ENCODE measurements at places on chromosomes 2 and 18.

DNA sequence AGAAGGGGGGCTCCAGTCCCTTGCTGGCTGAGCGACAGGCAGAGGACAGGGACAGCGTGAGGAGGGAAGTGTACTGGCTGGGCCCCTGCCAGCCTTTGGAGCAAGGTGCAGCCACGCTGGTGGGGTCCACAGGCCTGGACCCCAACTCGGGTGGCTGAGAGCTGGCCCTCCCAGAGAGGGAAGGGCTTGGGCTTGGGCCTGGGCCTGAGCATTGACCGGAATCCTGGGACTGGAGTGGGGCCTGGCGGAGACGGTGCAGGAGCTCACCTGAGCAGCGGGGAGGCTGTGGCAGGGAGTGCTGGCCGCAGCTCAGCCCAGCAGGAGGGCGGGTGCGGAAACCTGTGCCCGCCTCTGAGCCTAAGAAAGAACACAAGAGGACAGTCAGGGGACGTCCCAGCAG, 27.9 kb downstream of the KCNIP3 start:
- no peak for DNase-seq

GRCh38 chr18:47790036-47790435, 140.4 kb downstream of the SMAD2 start:
- DNase-seq, result no peak

DNA sequence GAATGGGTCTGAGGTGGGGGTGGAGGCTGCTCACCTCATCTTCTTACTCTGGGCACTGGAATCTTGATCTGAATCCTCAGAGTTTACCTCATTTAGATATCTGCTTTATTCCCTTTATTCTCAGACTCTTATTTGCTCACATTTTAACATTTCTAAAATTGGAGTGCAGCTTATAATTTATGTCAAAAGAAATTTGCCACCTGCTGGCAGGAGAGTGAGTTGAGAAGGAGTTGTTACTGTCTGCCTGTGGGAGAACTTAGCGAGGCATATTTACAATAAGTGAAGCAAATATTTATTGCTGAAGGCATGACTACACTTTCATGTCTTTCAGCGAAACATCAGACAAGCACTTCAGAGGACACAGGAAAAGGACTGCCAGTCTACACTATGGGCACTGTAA, 16.4 kb upstream of the KIAA2012 start:
- no peak for DNase-seq

GRCh38 chr2:218892693-218893348, 12.2 kb downstream of the WNT10A start:
- peak; percentile 51 for DNase-seq

DNA sequence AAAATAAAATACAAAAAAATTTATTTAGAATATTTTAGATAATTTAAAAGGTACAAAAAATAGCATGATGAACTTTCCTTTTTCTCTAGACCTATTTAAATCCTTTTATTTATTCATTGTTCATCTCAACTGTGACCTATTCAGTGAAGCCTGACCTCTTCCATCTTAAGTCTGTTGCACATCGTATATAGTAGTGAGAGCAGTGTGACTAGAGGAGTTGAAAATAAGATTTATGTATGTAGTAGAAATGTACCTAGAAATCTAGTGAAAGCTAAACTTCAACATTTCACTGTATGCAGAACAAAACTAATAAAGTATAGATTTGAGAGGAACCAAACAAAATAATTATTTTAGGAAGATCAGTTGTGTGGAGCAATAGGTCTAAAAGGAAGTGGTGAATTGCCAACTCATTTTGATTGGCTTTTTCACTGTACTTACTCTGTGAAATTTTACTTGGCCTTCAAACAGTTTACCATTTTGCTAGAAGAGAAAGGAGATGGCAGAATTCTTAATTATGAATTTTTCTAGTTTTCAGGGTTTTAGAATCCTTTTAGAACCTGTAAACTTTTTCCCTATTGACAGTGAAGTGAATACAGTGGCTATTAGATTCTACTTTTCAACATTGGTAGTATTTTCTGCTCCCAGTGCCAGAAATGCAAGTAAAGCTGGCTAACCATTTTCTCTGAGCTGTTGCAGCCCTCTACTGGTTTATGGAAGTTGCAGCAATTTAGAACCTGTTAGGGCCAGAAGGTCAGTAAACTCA, 11.0 kb downstream of the ANKRD12 start:
- DNase-seq, result peak; percentile 4

GRCh38 chr2:200276472-200276871, 30.0 kb upstream of the SPATS2L start:
- no peak for DNase-seq

DNA sequence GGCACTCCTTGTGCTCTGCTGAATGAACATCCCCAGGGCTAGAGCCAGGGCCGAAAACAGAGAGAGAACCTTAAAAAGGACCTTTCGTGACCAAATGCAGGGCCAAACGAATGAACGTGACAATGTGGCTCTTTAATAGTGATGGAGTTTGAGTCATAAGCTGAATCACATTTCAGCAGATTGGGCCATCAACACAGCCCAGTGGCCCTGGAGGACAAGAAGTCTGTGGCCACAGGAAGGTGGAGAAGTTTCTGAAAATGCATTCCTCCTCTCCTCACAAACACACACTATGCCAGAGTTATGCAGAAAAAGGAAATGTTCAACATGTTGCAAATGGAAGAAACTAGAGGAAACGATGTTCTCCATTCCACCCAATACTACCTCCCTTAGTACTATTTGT, 415.8 kb downstream of the HRH4 start:
- no peak for DNase-seq

- DNase-seq, result no peak
These were observed 26.3 kb downstream of the EFR3B start for GRCh38 chr2:25068217-25068616.

- DNase-seq, result no peak
These were observed 9.1 kb downstream of the THNSL2 start for GRCh38 chr2:88179228-88179679.

- DNase-seq, result no peak
These were observed 92.0 kb upstream of the CYP1B1 start for GRCh38 chr2:38167968-38168350.

GRCh38 chr2:53268086-53268485, 499.5 kb upstream of the CHAC2 start:
- DNase-seq, result no peak

- no peak for DNase-seq
These were observed 149.8 kb downstream of the FAM210A start for GRCh38 chr18:13576598-13576997.

- no peak for DNase-seq
These were observed 20.3 kb upstream of the RBBP8 start for GRCh38 chr18:22912835-22913234.

DNA sequence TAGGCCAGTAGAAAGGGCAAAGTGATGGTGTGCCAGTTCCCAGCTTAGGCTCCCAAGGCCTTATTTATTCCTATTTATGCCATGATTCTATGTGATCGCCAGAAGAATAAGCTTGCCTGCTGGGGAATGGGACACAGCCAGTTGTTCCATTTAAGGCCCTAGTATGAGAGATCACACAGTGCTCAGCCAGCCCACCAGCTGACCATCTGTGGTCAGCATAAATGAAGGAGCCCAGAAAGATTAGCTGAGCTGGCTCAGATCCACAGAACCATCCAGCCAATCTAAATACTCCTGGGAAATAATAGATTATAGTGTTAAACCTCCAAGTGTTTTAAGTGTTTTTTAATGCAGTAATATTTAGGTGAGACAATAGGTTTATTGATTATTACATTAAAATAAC, 12.6 kb upstream of the L3MBTL4 start:
- DNase-seq, result no peak

DNA sequence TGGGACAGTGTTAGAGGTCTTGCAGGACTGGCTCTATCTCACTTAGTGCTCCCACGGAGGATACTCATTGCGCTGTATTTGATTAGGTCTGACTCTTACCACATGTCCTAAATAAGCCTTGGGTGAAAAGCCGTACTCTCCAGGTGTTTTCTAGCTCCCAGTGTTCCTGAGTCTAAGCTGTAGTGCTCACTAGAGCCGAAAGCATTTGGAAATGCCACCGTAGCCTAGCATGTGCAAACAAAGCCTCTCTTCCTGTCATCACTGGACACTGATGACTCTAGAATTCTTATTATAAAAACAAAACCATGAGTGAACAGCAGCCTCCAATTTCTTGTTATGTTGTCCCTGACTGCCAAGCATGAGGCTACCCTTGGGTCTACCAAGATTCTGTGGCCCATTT, 206.2 kb downstream of the TPGS2 start:
- no peak for DNase-seq

- DNase-seq, result no peak
These were observed 1.1 kb upstream of the SLC66A2 start for GRCh38 chr18:79952456-79952995.

GRCh38 chr2:205629091-205629776, 53.1 kb upstream of the NRP2 start:
- DNase-seq, result no peak

- no peak for DNase-seq
These were observed 491.0 kb downstream of the SOX11 start for GRCh38 chr2:6183226-6183625.

- no peak for DNase-seq
These were observed 24.7 kb upstream of the KCNG2 start for GRCh38 chr18:79772865-79773696.

- DNase-seq, result no peak
These were observed 23.6 kb downstream of the ITPRID2 start for GRCh38 chr2:181915102-181915501.

GRCh38 chr18:43665105-43665788, 388.0 kb upstream of the SYT4 start:
- DNase-seq, result no peak

- no peak for DNase-seq
These were observed 739.7 kb upstream of the DDX18 start for GRCh38 chr2:117074756-117075155.

DNA sequence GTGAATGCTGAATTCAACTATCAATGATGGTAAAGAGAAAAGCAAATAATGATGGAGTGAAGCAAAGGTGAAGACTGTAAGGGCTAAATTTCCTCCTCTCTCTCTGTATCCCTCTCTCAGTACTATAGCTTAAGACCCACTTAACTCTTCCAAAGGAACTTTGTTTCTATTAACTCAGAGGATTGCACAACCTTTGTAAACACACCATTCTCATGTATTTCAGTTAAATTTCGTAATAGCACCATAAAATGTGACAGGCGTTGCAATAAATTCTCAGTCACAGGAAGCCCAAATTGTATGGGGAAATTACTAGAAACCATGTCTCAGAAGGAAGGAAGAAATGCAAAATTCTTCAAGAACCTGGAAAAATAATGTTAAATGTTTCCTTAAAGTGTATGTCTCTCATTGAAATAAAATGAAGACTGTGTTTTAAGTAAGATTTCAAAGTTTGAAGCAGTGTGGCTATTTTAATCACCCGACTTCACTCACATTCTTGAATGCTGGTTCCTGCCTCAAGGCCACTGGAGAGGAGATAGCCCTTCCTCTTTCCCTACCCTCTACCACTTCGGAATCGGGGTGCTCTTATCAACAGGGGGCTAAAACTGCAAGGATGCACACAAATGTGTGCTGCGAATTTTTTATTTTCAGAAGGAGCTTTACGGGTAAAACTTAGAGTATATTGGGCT, 112.1 kb downstream of the FTCDNL1 start:
- no peak for DNase-seq

DNA sequence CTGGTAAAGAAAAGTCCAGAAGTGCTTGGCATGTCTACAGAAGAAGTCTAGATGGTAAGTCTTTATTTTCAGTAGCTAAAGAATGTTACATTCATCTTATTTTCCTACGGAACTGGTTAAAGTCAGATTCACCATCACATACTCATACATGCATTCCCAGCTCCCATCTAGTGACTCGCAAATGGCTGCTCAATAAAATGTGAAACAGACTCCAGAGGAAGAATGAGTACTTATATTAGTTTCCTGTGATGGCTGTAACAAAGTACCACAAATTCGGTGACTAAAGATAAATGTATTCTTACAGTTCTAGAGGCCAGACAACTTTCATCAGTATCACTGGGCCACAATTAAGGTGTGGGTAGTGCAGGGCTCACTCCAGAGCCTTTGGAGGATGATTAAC, 797.2 kb downstream of the SATB2 start:
- DNase-seq, result no peak

DNA sequence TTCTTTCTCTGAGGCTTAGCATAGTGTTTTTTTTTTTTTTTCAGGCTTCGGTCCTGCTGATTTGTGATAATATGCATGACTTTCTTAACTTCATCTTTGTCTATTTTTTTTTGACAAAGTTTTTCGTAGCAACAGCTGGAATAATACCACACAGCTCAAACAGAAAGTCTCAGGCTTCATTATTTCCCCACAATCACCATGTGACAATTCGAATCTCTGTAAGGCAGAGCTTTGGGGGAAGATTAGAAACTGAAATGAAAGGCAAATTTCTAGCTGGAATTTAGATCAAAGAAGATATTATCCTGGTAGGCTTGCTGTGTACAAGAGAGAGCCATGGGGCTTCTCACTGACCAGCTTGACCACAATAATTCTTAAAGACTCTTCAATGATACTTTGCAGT, 12.2 kb upstream of the CD28 start:
- DNase-seq, result no peak

DNA sequence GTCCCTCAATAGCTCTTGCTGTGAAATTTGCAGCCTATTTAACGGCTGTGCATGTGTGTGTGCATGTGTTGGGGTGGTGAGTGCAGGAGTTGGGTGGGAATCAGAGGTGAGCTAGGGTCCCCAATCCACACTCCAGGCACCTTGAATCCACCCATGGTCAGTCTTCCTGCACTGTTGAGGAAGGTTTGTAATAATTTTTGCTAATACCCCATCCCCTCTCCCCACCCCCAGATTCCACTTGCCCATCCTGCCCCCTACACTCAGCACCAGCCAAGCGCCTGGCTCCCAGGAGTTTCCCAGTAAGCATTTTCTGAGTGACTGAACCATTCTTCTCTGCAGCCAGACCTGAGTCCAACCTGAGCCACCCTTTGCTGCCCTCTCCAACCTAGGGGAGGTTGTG, 208.4 kb upstream of the RAB12 start:
- no peak for DNase-seq

GRCh38 chr2:128494640-128495321, 176.1 kb upstream of the HS6ST1 start:
- no peak for DNase-seq

Measured in NCI-H1092 (cell line).